ENCODE measurements at places on chromosomes 6 and 20.
A peak's percentile ranks its signal among the peaks of the same experiment; 100 is the strongest.

- no peak for DNase-seq
Observed at GRCh38 chr6:81304466-81304865, 448.0 kb downstream of the TENT5A start.

GRCh38 chr6:169230946-169231789 is 22.5 kb downstream of the THBS2 start:
- no peak for DNase-seq

DNA sequence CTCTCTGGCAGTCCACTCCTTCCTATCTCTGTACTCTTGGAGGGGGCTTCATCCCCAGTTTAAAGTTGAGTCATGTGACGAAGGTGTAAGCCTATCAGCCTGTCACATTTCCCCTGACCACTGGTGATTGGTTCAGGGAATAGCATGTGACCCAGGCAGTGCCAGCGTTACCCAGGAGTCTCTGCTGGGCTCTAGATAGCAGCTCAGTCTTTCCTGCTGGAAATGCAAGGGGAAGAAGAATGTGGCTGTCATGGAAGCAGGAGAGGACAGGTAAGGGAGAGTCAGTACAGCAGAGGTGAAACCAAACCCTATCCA is 35.6 kb upstream of the NFATC2 start:
- DNase-seq, result no peak

GRCh38 chr6:43724914-43725642 is 37.5 kb upstream of the MRPS18A start:
- DNase-seq, result peak; percentile 99

DNA sequence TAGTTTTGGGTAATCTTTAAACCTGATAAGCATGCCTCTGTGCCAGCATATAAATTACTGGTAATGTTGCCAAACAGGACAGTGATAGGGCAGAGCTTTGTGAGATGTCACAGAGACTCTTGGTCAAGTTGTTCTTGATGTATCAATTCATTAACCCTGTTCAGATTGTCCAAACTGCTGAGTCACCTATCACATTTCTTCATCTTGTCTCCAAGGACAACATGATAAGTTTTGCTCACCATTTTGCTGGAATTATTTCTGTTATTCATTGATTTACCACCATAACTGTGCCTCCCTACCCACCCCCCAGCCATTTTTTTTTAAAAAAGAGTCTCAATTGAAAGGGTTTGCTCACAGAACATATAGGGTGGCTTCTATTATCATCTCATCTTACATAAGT is 19.5 kb upstream of the GMNN start:
- no peak for DNase-seq

- no peak for DNase-seq
Observed at GRCh38 chr6:83615025-83615999, 93.6 kb downstream of the SNAP91 start.

DNA sequence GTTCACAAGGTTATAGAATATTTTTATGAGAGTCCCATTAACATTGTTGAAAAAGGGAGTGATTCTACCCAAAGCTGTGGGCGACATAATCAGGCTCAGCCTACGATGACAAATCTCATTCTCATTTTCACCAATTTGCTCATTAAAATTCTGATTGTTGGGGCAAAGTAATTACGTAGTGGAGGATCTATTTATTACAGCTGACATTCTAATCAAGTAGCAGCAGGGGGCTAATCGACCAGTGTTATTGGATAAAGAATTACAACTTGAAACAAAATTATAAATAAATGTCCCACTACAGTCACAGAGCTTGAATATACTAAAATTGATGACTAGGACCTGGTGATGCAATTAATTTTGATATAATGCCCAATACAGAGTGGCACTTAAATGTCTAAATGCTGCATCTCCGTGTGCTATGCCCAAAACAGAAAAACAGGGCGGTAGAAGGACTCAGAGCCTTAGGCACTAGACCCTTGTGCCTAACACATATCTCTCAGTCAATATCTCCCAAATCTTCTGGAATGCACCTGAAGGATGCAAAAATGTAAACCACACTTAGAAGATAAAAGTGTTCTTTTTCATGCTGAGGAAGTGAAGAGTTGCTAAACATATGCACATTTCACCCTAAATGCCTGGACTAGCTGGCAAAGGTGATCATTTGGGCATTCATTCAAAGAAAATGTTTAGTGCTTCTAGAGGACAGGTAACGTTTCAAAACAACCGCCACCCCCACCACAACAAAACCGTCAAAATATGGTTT is 88.3 kb downstream of the CD24 start:
- no peak for DNase-seq

DNA sequence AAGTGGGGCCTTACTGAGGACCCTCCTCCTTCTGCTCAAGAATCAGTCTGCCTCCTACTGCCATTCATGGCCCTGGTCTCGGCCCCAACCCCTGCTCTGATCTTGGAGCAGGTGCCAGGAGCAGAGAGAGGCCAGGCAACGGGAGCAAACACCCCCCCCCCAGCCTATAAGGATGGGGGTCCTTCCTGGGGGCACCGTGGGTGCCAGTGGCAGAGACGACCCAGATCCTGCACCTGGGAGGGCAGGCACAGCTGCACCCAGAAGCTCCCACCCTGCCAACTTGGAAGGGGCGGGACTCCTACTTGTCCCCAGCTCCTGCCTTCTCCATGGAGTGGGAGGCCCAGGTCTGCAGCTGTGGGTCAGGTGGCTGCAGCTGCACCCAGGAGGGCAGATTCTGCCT is 183.2 kb downstream of the EYA4 start:
- DNase-seq, result no peak
